ENCODE measurements at places on chromosomes 3 and 15. TPM values are rescaled to one million over a fixed set of nuclear protein-coding genes. Genes with fewer than 3 reads are reported as not detected.

CCRL2 gene
- 0.40 TPM for total RNA-seq

DNA sequence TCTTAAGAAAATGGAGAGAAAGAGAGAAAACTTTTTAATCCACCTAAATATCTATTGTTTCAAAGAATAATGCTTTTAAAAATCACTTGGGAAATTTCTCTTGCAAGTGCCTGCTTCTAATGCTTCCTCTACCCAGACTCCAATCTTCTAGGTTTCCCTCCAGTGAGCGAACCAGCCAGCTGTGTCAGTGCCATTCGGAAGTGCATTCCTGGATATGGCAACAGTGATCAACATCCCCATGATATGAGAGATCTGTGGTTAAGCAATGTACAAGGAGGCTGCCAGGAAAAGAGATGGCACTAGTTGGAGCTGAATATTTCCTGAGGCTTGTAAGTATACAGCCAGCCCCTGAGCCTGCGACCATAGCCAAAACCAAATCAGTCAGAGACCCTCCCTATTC lies 53.3 kb upstream of the KCNMB2 start:
- H3K4me1 ChIP-seq, result no peaks in the 10 kb centered on the region
- DNase-seq, result no peak
- no peak overlapping the region for H3K27ac ChIP-seq
- no peak overlapping the region for H3K4me3 ChIP-seq
- no peaks in the 10 kb centered on the region for H3K27me3 ChIP-seq

DNA sequence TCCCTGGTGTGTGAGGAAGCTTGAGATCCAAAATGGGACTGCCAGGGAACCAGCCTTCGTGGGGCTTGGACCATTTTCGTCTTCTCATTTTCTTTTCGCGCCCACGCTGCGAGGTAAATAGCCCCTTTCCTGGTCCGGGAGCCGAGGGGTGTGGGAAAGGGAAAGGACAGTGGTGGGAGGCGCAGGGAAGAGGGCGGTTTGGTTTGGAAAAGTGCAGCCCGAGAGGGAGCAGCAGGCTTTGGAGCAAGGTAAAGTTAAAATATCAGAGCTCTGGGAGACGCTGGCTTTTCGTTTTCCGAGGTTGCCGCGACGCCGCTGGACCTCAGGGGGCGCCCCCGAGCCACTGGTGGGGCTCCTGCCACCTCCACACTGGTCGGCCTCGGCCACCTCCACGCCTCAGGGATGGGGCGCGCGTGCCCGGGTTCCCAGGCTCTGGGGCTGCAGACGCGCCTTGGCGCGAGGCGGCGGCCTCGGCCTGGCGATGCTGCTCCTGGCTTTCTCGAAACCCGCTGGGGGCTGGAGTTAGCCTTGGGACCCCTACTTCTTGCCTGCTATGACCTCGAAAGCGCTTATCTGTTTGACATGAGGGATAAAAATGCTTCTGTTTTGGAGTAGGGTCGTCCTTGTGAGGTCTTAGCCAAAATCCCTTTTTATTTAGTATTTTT lies 3.2 kb downstream of the PTPRG start:
- H3K36me3 ChIP-seq, result no peaks in the 10 kb centered on the region
- H3K27ac ChIP-seq, result no peak overlapping the region
- peaks cover 16% of the 10 kb centered on the region for H3K4me1 ChIP-seq
- no peaks in the 10 kb centered on the region for H3K27me3 ChIP-seq
- DNase-seq, result peak; percentile 85
- H3K4me3 ChIP-seq, result peak overlapping the region; percentile 86

ADAM10 gene
- total RNA-seq, result 78.1 TPM

UTS2B gene
- total RNA-seq, result not detected

DNA sequence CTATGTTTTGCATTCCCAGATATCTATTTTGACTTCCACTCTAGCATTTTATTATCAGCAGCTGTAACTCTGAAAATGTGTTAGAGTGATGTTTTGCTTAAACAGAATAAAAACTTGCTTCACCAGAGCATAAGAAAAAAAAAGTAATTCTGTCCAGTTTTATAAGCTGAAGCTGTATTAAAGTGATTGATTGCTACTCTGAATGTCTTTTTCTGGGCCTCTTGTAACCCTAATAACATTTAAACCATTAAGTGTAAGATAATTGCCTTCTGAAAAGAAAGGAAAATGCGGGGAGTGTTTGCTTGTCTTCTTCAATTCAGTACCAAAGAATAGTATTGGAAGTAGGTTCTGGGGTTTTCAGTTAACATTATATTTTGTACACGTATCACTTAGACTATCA lies 57.9 kb upstream of the UBE2E1 start:
- H3K4me3 ChIP-seq, result no peak overlapping the region
- H3K4me1 ChIP-seq, result no peaks in the 10 kb centered on the region
- no peaks in the 10 kb centered on the region for H3K36me3 ChIP-seq
- DNase-seq, result no peak

GRCh38 chr3:29802057-29802456 lies 521.2 kb downstream of the RBMS3 start:
- no peaks in the 10 kb centered on the region for H3K36me3 ChIP-seq
- H3K27ac ChIP-seq, result no peak overlapping the region
- H3K27me3 ChIP-seq, result no peaks in the 10 kb centered on the region
- no peaks in the 10 kb centered on the region for H3K4me1 ChIP-seq
- no peak overlapping the region for H3K4me3 ChIP-seq
- DNase-seq, result no peak

- H3K27ac ChIP-seq, result no peak overlapping the region
- H3K36me3 ChIP-seq, result no peaks in the 10 kb centered on the region
- no peak overlapping the region for H3K4me3 ChIP-seq
- no peaks in the 10 kb centered on the region for H3K4me1 ChIP-seq
Measured at GRCh38 chr3:166123088-166123487, 285.9 kb upstream of the BCHE start.

DNA sequence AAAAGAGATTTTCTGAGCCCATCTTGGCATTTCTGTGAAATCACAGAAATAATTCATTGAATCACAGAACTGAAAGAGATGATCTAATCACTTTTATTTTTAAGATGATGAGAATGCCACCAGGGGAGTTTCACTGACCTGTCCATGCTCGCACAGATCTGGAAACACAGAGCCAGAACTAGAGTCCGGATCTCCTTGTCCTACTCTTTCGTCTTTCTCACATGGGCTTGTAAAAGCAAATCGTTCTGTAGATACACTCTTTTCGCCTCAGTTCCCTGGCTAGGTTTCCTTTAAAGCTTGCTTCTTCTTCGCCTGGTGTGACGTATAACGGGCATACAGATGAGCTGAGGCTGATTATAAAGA lies 122.5 kb upstream of the SPRED1 start:
- H3K27ac ChIP-seq, result peak overlapping the region; percentile 26
- no peaks in the 10 kb centered on the region for H3K36me3 ChIP-seq
- DNase-seq, result no peak
- H3K4me1 ChIP-seq, result no peaks in the 10 kb centered on the region

DNA sequence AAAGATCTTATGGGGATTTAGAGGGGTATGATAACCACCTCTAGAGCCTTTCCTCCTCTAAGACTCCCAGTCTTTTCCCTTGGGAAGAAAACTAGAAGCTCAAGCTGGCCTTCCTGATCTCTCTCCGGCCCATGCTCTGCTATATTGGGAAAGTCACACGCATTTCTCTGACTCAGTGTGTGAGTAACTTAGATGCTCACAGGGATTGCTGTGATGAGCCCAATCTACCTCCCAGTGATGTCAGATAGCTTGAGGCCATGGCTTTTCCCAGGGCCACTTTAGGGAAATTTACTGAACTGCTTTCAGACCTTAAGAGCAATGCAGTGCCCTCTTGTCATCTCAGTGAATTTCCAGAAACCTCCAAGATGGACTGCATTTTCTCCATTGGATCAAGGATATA lies 8.6 kb upstream of the ST8SIA2 start:
- H3K27me3 ChIP-seq, result no peaks in the 10 kb centered on the region
- H3K36me3 ChIP-seq, result no peaks in the 10 kb centered on the region
- no peak overlapping the region for H3K27ac ChIP-seq
- DNase-seq, result no peak

- no peak overlapping the region for H3K27ac ChIP-seq
- no peaks in the 10 kb centered on the region for H3K36me3 ChIP-seq
- H3K27me3 ChIP-seq, result no peaks in the 10 kb centered on the region
Measured at GRCh38 chr3:64167351-64167750, 57.9 kb downstream of the PRICKLE2 start.

GCNT3 gene
- 3.4 TPM for total RNA-seq

DNA sequence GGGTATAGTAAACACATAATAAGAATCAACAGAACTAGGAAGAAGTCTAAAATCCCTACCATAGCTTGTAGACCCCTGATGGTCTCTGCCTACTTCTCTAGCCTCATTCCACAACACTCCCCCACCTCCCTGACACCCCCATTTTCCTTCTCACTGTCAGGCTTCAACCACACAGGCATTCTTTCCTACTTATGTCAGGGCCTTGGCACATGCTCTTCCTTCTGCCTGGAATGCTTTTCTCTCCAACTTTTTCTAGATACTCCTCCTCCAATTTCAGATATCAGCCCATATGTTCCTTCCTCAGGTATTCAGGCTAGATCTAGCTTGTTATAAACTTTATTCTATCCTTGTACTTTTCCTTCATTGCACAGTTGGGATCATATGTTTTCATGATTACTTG lies 106.0 kb upstream of the MRPL3 start:
- H3K4me3 ChIP-seq, result no peak overlapping the region
- H3K27ac ChIP-seq, result no peak overlapping the region
- H3K27me3 ChIP-seq, result no peaks in the 10 kb centered on the region
- no peak for DNase-seq
- no peaks in the 10 kb centered on the region for H3K4me1 ChIP-seq

DNA sequence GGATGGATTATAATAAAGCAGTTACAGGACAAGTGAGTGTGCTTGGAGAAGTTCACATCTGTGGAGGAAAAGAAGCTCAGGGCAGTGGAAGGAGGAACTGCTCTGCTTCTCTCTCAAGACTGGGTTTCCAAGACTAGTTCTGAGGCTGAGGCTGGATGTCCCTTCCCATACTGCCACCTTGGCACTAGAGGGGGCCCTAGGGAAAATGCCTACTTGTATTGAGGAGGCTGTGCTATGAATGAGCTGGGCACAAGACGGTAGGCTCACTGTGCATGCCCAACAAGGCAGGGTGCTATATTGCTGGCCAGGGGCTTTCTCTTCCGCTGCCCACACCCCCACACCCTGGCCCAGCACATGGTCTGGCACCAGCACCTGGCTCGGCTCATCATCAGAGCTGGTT lies 65.2 kb downstream of the SLCO2A1 start:
- DNase-seq, result no peak
- H3K27ac ChIP-seq, result no peak overlapping the region
- no peaks in the 10 kb centered on the region for H3K27me3 ChIP-seq
- no peak overlapping the region for H3K4me3 ChIP-seq
- no peaks in the 10 kb centered on the region for H3K4me1 ChIP-seq
